Activated CD8-positive, alpha-beta memory T cell treated with anti-CD3 and anti-CD28 coated beads, Interleukin-2, amount 10 ng/mL, durations not matched to agents 7 days and 5 days (primary cell): ENCODE measurements at places on chromosomes 4 and X. TPM values are rescaled to one million over a fixed set of nuclear protein-coding genes. Genes with fewer than 3 reads are reported as not detected.
A peak's percentile ranks its signal among the peaks of the same experiment; 100 is the strongest.

DNA sequence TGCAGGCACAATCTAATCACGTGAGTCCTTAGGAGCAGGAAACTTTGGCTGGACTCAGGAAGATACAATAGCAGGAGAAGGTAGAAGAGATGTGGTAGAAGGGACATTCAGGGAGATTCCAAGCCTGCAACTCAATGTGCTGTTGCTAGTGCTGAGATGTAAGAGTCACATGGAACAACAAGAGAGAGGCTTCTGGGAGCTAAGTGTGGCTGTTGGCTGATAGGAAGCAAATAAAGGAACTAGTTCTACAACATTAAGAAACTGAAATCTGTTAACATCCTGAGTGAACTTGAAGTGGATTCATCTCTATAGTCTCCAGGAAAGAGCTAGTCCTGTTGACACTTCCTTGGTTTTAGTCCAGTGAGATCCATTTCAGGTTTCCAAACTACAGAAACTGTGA lies 1207.4 kb downstream of the ADGRL3 start:
- DNase-seq: no peak

GRPR gene
- not detected for total RNA-seq

- no peak for DNase-seq
Measured at GRCh38 chrX:10360116-10360515, 203.3 kb downstream of the CLCN4 start.

- DNase-seq: no peak
Measured at GRCh38 chrX:54944816-54945215, 24.2 kb downstream of the TRO start.

SHOX gene
- not detected for total RNA-seq

GC gene
- total RNA-seq: not detected

DNA sequence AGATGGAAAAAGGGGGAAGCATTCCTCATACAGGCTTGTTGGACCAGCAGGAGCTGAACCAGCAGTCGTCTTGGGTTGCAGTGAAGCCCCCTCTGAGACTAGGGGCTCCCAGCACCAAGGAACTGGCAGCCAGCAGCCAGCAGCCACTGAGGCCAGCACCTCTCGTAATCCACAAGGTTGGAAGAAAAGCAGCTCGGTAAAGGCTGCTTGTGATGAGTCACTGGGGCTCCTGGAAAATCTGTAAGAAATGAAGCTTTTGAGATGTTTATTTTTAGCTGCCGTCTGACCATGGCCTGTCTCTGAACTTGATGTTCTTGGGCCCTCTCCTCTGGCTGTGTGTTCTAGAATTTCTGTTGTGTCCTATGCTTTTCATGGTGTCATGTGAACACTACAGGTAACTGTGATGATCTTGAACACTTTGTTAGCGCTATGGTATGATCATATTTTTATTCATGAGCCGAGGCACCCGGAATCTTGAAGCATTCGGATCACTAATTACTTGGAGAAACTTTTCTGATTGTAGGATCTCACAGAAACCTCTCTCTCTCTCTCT lies 18.6 kb downstream of the CLCN4 start:
- DNase-seq: no peak

PRKG2 gene
- 0.63 TPM for total RNA-seq

MSANTD1 gene
- 0.82 TPM for total RNA-seq

DNA sequence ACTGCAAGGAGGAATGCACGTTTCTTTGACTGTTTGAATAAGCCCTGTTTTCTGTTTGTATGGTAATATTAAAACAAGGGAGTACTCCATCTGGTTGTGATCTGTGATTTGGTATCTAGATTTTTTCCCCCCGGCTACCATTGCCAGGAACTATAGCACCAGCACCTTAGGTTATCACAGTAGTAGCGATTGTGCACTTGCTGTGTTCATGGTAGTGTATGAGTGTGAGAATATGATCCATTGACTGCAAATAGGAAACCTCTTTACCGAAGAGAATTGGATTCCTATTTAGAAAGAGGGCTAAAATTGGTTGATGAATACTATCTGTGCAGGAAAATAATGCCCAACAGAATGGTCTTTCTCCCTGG lies 69.9 kb downstream of the LARP7 start:
- no peak for DNase-seq

UPF3B gene
- 11.3 TPM for total RNA-seq

ADH1C gene
- total RNA-seq: not detected

DNA sequence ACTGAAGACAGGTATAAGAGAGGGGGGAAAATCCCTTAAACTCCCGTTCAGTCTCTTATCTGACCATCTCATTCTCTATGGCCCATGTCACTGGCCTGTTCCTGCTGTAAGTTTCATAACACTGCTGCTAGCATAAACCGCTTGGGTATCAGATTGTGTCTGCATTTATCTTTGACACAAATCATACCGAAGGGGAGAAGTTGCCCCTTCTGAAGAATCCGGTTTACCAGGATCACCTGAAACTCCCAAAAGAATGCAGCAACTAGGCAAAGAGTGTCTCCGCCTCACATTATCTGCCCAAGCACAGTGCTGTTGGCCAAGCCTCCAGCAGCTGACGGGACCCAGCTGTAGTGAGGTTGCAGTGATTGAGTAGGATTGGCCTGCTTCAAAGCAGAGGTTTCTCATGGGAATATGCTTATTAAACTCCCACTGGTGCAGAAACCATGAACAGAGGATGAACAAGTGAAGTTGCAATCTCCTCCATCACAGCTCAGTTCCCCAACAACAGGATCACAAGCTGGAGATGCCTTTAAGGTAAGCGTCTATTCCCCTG lies 71.3 kb upstream of the PUDP start:
- DNase-seq: no peak

XAGE2 gene
- total RNA-seq: not detected

DNA sequence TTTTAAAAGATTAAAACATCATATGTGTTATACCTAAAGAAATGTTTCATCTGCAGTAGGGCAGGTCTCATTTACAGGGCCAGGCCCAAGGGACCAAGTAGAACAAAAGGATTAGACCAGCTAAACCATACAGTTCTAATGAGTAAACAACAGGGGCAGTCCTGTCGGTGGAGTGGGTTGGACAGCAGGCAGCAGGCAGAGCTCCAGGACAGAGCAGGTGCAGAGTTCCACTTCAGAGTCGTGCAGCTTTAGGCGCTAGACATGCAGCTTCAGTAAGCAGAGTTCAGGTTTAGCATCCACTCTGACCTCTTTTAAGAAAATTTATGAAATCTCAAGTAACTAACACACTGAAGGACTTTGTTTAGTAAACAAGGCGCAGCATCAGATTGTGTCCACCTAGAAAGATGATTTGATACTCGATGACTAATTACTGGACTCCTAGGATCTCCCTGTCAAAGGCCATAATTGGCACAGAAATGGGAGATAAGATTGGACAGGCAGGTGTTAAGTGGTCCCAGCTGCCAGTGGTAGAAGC lies 487.7 kb upstream of the INTU start:
- no peak for DNase-seq

DNA sequence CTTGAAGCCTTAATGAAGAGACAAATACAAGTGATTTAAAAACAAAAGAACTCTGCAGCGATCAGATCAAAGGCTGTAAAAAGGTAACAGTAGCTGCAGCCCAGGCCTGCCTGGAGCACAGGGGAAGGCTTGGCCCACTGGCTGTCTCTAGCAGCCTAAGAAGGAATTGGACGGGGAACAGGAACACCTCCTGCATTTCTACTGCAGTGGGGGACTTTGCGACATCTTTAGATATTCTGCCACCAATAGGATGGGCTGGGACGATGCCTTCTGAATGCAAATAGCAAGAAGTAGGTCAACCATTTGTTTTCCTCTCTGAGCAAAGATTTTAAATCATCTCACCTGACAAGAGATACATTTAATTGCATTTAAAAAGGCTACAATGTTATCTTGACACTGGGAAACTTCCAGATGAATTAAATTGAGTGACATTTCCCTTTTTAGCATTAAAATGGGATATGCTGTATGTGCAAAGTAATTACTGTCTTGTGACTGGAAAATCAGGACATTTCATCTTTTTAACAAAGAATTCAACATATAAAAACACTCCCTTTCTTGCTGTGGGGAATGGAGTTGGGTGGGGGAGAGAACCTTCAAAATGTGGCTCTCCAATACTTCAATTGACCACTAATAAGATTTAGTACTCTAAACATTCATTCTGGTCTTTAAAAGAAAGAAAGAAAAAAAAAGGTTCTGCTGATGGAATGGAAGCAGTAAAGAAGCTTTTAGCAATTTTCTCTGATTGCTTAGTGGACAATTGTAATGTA lies 70.0 kb downstream of the NYX start:
- DNase-seq: no peak

GRCh38 chr4:24224446-24224845 lies 334.6 kb upstream of the PPARGC1A start:
- no peak for DNase-seq

- no peak for DNase-seq
Measured at GRCh38 chr4:129429581-129430320, 333.8 kb downstream of the C4orf33 start.

TEX13D gene
- not detected for total RNA-seq

DNA sequence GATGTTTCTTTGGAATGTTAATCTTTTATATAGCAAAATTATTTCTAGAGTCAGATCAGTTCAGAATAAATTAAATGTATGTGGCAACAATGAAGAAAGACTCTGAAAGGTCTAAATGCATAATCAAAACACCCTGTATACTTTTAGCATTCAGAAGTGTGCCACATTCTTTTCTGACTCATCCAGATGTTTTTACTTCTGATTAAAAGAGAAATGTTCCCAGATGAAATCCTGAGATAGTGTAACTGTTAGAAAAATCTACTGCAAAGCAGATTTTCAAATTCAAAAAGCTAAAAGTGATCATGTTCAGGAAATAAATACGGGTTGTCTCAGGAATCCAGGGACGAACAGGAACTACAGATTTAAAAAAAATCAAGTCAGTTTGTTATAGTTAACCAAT lies 241.4 kb downstream of the GRIA3 start:
- DNase-seq: no peak

DNA sequence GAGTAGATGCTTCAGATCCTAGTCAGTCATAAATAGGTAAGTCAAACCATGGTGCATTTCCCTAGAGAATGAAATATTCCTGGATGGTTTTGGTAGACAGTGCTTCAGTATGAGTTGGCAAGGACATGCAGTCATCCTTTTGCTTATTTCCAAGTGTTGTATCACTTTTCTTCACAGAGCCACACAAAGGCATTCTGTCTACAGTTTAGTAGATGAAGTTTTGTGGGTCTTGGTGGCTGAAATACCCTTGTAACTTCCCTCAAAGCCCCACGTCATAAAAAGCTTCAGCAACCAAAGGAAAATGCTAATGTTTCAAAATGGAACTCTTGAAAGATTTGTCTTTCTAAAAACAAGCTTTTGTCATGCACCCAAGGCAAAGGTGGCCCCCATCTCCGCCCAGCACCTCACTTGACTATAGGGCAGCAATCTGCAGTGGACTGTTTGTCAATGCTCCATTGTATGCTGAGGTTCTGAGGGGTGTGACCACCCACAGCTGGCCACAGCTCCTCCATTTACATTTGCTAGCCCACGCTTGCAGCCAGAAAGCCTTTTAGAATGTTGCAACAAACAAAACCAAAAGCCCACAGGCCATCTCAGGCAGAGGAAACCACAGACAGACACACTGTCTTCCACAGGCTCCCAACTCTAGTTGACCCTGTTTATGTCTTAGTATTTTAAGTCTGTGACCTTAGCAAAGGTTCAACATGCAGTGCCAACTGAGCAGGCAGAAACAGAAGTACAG lies 87.1 kb upstream of the FAM9C start:
- DNase-seq: peak; percentile 67

LRIT3 gene
- total RNA-seq: 0.23 TPM

- DNase-seq: no peak
Measured at GRCh38 chrX:43556207-43556606, 99.9 kb upstream of the MAOA start.

DNA sequence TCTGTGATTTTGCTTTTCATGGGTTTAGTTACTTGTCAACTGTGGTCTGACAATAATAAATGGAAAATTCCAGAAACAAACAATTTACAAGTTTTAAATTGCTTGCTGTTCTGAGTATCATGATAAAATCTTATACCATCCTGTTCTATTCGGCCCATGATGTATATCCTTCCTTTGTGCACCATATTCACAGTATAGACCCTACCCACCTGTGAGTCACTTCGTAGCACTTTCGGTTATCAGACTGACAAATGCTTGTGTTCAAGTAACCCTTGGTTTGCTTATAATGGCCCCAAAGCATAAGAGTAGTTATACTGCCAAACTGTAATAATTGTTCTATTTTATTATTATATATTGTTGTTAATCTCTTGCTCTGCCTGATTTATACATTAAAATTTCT lies 1183.4 kb upstream of the PCDH7 start:
- DNase-seq: no peak

DNA sequence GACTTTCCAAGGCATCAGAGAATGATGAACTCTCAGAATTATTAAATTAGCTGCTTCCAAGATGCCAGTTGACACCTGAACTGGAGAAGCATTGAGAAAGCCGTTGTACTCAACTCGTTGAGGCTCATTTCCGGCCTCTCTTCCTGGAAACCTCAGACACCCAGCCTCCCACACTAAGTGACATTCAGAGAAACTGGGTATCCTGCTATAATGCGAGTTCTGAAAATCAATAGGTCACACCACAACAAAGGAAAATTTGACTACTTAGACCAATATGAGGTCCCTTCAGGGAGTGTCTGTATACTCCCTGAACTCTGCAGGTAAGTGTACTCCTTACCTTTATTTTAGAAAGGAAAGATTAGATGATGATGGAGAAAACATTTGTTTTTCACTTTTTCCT lies 51.2 kb downstream of the ENPEP start:
- DNase-seq: peak; percentile 76

- DNase-seq: no peak
Measured at GRCh38 chr4:98046665-98047064, 96.6 kb downstream of the STPG2 start.

DNA sequence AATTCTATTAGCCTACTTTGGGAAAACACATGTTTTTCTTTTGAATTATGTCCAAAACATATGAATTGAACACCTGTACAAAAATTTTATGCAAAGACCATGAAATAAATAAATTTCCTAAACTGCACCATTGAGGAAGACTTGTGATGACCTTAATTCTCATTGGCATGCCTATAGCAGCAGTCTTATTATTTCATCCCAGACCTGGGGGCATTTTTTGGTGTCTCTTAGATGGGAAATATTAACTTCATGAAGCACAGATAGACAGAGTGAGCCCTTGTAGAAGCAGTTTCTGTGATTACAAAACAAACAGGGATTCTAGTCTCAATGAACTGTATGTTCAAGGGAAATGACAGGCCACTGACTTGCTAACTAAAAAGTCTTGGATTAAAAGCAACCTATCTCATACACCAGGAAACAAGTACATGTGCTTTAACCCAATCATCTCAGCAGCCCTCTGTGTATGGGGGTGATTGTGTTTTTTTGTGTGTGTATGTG lies 32.0 kb upstream of the HPGD start:
- no peak for DNase-seq

- DNase-seq: peak; percentile 92
Measured at GRCh38 chr4:1726146-1726934, 5.0 kb downstream of the TACC3 start.
